Germinal center (tissue), 1 donor: ENCODE measurements at places on chromosomes 6 and 20.

GRCh38 chr6:134870677-134871498 lies 79.0 kb downstream of the ALDH8A1 start:
- DNase-seq: peak; percentile 28

DNA sequence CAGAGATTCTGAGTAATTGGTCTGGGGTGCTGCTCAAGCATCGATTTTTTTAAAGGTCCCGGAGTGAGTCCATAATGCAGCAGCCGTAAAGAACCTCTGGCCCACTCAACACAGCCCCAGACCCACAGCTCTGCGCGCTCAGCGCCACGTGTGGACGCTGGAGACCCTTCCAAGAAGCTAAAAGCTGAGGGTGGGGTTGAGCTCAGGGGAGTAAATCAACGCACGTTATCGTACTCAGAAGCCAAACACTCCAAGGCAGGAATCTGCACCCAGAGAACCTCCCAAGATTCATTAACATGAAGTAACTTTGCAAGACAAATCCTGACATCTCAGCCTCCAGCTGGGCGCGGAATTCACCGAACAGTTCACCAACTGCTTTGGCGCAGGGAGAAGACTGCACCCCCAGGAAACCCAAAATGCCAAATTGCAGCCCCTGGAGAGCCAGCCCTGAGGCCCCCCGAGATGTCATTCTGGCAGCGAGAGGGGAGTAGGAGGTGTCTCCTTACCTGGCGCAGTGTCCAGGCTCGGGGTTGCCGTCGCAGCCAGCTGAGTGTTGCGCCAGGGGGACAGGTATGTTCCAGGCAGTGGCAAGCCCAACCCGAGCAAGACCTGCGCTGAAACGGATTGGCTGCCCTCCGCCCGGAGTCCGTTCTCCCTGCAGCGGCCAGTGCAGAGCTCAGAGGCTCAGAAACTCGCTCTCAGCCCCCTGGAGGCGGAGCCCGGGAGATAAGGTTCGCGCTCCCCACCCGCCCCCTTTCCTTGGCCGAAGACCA lies at the start of gene COL21A1:
COL21A1 (minus strand) TSS at position 700 of the 773 bp plus-strand sequence. CDS start 64,962 bp downstream, outside the sequence.
- no peak for DNase-seq

- DNase-seq: no peak
Observed at GRCh38 chr20:20694591-20694990, 17.9 kb downstream of the RALGAPA2 start.

DNA sequence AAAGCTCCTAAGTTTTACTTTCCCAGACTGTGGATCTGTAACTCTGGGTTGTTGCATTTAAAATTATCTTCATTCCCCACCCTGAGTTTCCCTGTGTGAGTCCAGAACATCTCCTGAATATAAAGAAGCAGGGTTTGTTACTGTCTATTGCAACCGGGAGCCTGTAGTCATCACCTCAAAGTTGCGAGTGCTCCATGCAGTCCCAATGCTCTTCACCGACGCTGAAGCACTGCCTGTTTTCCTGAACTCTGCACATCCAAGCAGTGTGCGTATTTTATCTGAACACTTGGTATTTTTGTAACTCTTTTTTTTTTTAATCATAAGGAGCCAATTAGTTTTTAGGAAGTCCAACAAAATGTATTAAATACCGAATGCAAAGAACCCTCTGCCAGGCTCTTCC lies 907 bp upstream of the HLA-B start:
- DNase-seq: no peak

DNA sequence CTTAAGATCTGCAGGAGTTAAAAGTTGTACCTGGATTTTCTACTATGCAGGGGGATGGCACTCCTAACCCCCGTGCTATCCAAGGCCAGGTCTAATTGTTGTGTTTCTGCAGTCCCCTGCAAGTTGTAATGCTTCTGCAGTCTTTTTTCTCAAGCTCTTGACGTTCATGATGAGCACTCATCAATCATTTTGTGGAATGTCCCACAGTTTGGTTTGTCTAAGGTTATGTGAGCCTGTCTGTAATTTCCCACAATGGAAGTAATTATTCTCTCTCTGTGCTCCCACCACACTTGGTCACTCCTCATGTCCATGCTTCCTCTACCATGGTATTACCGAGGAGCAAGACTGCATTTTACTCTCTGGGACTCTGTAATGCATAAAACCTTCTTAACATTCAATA lies 107.6 kb upstream of the SSTR4 start:
- no peak for DNase-seq

- DNase-seq: no peak
Observed at GRCh38 chr6:168546151-168546550, 105.2 kb downstream of the SMOC2 start.
